ENCODE measurements at places on chromosomes 11 and 22.
A peak's percentile ranks its signal among the peaks of the same experiment; 100 is the strongest.

DNA sequence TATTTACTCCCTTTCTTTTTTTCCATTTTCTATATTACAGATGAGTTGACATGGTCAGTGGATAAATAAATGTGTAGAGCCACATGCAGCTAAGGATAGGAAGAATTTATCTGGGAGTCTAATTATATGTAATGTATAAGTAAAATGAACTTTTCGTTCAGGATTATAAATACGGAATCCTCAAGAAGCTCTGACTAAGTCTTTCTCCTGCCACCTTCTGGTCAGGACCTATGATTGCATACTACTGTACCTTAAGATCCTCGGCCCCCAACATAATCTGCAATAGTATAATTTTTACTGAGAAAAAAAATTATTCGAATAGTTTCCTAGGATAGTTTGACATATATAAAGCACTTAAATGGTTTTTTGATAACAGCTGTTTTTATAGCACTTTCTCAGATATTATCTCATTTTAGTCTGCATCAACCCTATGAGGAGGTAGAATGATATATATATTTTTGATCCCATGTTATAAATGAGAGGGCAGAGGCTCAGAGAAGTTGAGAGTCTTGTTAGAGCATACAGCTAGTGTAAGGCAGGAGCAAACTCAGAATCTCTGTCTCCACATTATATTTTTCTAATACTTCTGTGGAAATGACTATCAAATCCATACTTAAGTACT lies 36.1 kb downstream of the CCDC90B start:
- DNase-seq = peak; percentile 19
- H3K27ac ChIP-seq = no peak overlapping the region
- no peaks in the 10 kb centered on the region for H3K4me1 ChIP-seq
- no peaks in the 10 kb centered on the region for H3K27me3 ChIP-seq
- H3K4me3 ChIP-seq = no peak overlapping the region

DNA sequence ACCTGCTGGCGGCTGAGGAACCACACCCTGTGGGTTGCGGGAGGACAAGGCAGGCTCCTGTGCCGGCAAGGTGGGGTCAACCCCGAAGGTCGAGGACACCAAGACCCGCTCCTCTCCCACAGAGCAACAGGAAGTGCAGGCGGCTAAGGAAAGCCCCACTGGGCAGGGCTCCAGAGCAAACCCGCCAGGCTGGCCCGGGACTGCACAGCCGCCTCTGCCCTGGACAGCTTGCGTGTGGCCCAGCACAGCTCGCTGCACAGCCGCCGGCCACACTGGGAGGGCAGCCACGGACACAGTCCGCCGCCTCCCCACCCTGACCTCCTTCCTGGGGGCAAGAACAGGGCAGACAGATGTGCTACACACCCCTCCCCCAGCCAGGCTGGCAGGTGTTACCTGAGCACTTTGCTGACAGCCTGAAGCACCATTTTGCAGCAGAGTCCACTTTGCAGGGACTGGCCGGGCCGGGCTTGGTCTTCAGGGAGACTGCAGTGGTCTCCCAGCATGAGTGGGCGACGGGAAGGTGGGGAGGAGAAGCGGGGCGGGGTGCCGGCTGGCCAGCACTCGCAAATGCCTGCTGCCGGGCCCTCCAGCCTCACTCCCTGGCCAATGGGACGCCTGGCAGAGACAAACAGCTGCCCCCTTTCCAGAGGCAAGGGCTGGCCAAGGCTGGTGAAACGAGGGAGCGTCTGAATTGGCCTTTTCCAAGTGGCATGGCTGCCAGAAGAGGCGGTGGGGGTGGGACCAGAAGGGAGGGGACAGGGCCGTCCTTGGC lies at the start of gene MOB2:
Gene MOB2, minus strand, starts transcription at position 726 of the 772 bp plus-strand sequence. Its CDS starts 223 bp downstream, at position 503.
- peak within 1 kb of the TSS; percentile 33 for H3K27ac ChIP-seq
- peaks cover 15% of the 10 kb centered on the region for H3K4me1 ChIP-seq
- H3K4me3 ChIP-seq = no peak within 1 kb of the TSS
- DNase-seq = peak; percentile 84

DNA sequence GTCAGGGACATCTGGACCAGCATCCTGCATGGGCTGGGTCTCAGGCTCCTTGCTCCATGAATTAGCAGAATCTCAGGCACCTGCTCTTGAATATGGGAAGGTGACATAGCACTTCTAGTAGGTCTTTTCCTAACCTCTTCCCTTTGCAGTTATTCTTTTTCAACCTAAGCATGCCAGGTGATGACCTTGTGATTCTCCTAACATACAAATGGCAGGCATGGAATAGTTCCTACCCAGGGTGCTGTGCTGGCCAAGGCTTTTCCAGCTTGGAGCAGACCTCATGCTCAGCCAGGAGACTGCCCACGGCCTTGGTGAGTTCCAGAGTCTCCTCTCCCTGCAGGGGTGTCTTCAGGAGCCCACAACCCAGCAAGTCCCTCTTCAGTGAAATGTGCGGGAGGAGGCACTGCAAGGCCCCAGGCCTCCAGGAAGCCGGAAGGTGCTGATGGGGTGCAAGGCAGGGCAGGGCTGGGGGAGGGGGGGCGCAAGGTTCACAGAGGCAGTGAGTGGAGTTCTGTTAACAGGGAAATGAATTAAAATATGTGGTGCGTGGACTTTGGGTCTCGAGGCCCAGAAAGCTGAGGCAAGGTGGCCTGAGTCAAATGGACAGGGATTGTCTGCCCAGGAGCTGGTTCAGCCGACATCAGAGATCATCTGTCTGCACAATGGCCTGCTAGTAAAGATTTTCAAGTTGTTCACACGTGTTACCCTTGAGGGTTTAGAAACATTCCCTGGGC lies 75.9 kb upstream of the SEPTIN5 start:
- peaks cover 20% of the 10 kb centered on the region for H3K27me3 ChIP-seq
- no peak overlapping the region for H3K4me3 ChIP-seq
- DNase-seq = no peak
- no peaks in the 10 kb centered on the region for H3K36me3 ChIP-seq
- no peak overlapping the region for H3K27ac ChIP-seq
- peaks cover 1% of the 10 kb centered on the region for H3K4me1 ChIP-seq

GRCh38 chr11:86202013-86202336 lies 42.6 kb upstream of the EED start:
- peak overlapping the region; percentile 22 for H3K4me3 ChIP-seq
- H3K27ac ChIP-seq = peak overlapping the region; percentile 91
- no peaks in the 10 kb centered on the region for H3K36me3 ChIP-seq
- no peak for DNase-seq
- no peaks in the 10 kb centered on the region for H3K4me1 ChIP-seq

All from left lung (tissue), 14 donors.